ENCODE measurements at places on chromosomes 3 and 15. TPM values are rescaled to one million over a fixed set of nuclear protein-coding genes. Genes with fewer than 3 reads are reported as not detected.

The AADAC gene
- total RNA-seq: not detected

GRCh38 chr3:186138272-186138981 lies 29.5 kb upstream of the ETV5 start:
- H3K27me3 ChIP-seq: peaks cover 44% of the 10 kb centered on the region
- no peak overlapping the region for H3K4me3 ChIP-seq

DNA sequence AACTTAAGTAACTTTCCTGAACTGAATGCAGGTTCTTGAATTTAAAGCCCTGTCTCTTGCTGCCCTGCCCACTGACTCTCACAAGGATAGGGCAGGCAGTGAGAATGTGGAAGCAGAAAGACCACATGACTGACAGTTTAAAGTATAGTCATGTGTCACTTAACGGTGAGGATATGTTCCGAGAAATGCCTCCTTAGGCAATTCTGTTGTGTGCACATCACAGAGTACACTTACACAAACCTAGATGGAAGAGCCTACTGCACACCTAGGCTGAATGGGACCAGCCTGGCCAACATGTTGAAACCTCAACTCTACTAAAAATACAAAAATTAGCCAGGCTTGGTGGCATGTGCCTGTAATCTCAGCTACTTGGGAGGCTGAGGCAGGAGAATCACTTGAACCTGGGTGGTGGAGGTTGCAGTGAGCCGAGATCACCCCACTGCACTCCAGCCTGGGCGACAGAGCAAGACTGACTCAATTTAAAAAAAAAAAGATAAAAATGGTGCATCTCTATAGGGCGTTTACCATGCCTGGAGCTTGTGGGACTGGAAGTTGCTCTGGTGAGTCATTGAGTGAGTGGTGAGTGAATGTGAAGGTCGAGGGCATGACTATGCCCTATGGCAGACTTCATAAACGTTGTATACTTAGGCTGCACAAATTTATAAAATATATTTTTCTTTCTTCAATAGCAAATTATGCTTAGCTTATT lies 18.9 kb upstream of the COPG1 start:
- H3K27ac ChIP-seq: peak overlapping the region; percentile 41
- no peaks in the 10 kb centered on the region for H3K36me3 ChIP-seq
- H3K4me3 ChIP-seq: peak overlapping the region; percentile 22
- DNase-seq: peak; percentile 56

DNA sequence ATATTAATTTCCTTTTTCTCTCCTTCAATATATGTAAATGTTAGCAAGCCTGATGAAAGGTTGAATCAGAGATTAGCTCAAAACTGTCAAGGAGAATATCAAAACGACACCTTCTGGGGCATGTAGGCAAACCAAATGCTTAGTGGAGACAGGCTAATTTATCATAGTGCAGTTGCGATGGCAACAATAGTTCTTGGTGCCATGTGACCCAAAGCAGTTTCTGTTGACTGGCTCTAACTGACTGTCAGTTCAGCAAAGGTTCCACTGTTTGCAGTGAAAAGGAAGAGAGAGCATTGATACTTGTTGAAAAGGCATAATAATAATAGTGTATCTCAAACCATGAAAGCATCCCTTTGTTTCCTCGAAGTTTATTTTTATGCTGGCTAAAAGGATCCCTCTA lies 513.9 kb downstream of the NLGN1 start:
- no peaks in the 10 kb centered on the region for H3K36me3 ChIP-seq
- H3K27me3 ChIP-seq: no peaks in the 10 kb centered on the region
- no peak overlapping the region for H3K27ac ChIP-seq
- no peak overlapping the region for H3K4me3 ChIP-seq

- H3K4me1 ChIP-seq: no peaks in the 10 kb centered on the region
- no peak overlapping the region for H3K4me3 ChIP-seq
- no peak overlapping the region for H3K27ac ChIP-seq
- H3K36me3 ChIP-seq: no peaks in the 10 kb centered on the region
Measured at GRCh38 chr3:102471491-102471890, 36.7 kb downstream of the ZPLD1 start.

The SLC6A20 gene
- not detected for total RNA-seq

GRCh38 chr3:8870134-8870533 lies 93.1 kb downstream of the RAD18 start:
- no peaks in the 10 kb centered on the region for H3K36me3 ChIP-seq
- no peak for DNase-seq
- no peaks in the 10 kb centered on the region for H3K27me3 ChIP-seq
- no peak overlapping the region for H3K4me3 ChIP-seq
